ENCODE measurements at places on chromosomes 12 and 14. TPM values are rescaled to one million over a fixed set of nuclear protein-coding genes. Genes with fewer than 3 reads are reported as not detected.

The OVCH1 gene
- total RNA-seq: not detected

The CNTN1 gene
- 29.7 TPM for total RNA-seq

The RFX4 gene
- total RNA-seq: not detected

The CORO1C gene
- 138 TPM for total RNA-seq

The P2RX2 gene
- not detected for total RNA-seq

The CLEC12A gene
- total RNA-seq: not detected

The HOXC4 gene
- total RNA-seq: 4.7 TPM

The SRGAP1 gene
- 8.4 TPM for total RNA-seq

The ARF6 gene
- 48.0 TPM for total RNA-seq

The TCL1A gene
- total RNA-seq: not detected

The HSPA2 gene
- total RNA-seq: 89.1 TPM

The RD3L gene
- total RNA-seq: not detected

The NKX2-1 gene
- not detected for total RNA-seq

The ARF3 gene
- 78.3 TPM for total RNA-seq

Data from suprapubic skin (tissue), 4 donors.